Foreskin melanocyte (primary cell): ENCODE measurements at places on chromosomes 5 and 9.

DNA sequence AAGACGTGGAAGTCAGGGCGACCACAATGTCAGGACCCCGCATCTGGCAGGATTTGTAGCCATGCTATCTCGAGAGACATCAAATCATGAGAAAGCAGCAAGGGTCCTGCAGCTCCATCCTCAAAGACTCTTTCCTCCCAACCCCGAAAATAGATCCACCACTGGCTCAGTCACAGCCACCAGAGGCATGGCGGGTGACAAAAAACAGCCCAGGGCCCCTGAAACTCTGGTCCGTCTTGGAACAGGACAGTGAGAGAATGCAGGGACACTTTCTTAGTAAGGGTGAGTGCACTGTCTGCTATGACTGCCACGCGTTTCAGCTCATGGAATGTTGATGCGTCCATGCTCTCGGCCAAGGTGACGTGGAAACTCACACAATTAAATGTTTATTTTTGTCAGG lies 220.9 kb downstream of the IRX2 start:
- no peak for DNase-seq

DNA sequence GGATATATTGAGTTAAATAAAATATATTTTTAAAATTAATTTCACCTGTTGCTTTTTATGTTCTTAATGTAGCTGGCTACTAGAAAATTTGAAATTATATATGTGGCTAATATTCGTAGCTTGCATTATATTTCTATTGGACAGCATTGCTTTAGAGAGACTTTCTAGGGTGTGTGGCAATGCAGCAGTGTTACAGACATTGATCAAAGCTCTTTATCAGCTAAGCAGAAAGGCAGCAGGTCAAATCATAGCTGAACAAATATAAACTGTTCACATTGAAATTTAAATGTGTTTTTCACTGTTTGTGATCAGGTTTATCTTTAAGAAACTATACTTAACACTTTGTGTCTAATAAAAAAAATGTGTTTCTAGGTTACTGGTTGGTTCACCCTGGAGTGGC lies 52.6 kb downstream of the ITGA2 start:
- no peak for DNase-seq

DNA sequence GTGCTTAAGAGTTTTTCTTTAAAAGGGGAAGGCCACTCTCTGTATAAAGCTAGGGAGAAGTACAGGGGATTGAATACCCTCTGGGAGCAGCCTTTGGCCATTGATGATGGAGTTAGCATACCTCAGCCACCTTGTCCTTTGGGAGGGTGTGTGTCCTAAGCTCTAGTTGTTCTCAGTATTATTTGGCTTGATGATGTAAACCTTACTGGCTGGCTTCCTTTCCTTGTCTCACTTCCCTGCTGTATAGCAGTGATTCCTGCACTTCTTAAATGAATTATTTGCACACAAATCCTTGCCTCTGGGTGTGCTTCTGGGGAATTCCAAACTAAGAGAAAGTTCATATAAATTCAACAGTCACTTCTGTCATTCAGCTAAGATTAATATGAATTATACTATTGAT lies 234.9 kb upstream of the RIOK2 start:
- DNase-seq: no peak

DNA sequence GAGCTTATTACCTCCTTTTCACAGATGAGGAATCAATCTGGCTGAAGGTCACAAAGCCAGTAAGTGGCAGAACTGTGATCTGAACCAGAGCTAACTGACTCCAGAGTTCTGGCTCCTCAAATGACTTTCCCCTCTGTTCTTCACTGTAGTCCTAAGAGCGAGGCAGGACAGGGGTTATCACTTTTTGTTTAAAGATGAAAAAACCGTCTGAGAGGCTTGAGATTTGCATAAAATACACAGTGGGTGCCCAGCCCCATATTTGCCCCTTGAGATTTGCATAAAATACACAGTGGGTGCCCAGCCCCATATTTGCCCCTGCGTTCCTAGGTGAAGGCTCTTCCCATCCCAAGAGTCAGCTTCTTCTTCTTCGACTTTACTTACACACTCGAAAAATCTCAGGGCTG lies 667 bp downstream of the FBXO10 start:
- DNase-seq: no peak

- DNase-seq: no peak
Observed at GRCh38 chr5:141793881-141794280, 84.3 kb downstream of the PCDH1 start.
